Activated CD8-positive, alpha-beta memory T cell treated with anti-CD3 and anti-CD28 coated beads for 48 hours (primary cell): ENCODE measurements at places on chromosomes 11 and 22.

DNA sequence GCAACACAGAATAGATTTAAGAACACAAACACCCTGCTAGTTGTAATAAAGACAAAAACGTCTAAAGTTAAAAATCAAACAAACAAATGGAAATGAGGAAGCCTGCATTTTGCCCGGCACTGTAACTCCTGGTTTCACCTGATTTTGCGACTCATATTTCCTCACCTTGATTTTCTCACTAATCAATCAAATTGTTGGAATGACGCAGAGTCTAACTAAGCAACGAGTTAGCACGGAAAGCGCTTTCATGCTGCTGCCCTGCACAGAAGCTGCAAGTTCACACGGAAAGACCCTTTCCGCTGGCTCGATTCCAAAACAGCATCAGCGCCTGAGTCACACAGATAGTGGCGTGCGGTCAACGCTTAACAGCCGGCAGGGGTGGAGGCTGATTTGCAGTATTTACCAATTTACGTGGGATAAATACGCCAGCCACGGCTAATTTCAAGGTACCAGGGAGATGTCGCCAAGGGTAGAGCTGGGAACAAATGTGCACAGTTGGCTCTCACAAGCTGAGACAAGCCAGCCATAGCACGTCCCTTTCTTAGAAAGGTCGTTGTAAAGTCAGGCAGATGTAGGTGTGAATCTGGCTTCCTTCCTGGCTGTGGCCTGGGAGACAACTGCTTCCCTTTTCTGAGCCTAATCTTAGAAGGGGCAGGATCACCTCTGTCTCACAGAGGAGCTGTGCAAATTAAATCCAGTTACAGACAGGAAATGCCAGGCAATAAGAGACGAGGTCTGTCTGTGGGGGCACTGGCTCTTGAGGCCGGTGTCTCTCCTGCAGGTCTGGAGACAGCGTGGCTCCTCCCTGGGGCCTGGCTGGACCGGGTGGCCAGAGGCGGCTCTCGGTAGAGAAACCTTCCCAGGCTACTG lies 76.9 kb upstream of the TTLL12 start:
- DNase-seq: peak; percentile 72

GRCh38 chr22:50112151-50113118 lies 22.6 kb downstream of the MOV10L1 start:
- no peak for DNase-seq

DNA sequence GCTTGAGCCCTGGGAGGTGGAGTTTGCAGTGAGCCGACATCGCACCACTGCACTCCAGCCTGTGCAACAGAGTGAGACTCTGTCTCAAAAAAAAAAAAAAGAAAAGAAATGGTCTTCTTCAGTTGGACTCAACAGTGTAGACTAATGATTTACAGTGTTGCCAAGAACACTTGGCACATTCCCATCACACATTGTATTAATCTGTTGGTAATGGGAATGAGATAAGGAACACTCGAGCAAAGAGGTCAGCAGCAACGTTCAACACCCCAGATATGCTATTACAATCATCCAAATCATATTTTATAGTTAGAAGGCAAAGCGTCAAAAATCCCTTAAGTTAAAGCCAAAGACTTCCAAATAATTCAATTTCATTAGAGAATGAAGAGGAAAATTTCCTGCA lies 14.5 kb downstream of the CDON start:
- no peak for DNase-seq

DNA sequence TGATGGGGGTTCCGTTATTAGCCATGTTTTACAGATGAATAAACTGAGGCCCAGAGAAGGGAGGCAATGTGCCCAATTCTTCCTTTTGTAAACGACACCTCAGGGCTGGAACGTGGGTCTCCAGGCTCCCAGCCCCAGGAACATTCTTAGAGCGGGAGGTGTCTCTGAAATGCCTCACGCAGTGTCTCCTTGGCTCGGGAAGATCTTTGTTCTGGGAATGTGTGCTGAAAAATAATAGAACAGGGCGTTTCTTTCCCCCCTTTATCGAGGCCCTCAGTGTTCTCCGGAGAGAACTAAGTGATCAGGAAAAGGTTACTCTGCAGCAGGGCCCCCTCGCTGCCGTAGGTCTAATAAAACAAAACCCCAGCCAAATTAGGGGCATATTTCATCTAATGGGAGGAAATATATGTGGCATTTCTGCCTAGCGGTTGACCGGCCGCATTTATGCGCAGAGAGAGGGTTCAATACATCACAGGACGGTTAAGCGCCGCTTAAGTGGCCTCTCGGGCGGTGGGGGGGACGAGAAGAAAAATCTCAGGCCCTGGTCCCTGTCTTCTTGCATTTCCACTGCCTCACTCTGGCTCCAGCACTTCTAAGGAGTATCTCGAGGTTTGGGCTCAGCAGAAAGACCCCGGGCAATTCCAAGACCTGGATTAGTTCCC lies 564.3 kb downstream of the MN1 start:
- no peak for DNase-seq

DNA sequence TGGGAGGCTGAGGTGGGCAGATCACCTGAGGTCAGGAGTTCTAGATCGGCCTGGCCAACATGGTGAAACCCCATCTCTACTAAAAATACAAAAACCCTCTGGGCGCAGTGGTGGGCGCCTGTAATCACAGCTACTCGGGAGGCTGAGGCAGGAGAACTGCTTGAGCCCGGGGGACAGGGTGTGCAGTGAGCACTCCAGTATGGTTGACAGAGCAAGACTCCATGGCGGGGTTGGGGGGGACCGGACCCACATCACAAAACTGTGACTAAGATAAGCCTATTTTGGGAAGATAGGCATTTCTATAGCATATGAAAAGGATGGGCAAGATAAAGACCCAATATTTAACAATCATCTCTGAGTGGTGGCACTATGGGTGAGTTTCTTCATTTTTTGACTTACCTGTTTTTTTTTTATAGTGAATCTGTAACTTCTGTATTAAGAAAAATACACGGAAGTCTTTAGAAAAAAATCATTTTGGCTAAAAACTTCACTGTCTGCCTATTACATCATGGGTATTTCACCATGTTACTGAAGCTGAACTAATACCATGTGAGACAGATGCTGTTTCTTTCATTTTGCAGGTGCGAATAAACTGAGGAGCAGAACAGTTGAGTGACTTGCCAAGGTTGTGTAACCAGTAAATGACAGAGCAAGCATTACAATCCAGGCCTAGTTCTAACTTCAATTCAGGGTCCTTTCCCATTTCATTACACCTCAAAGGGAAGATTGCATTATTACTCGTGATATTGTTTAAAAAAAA lies 2.5 kb downstream of the CELF1 start:
- no peak for DNase-seq

- DNase-seq: no peak
These were observed 504.3 kb downstream of the FAM181B start for GRCh38 chr11:82229341-82229740.

- DNase-seq: no peak
These were observed 2.5 kb downstream of the OR56B4 start for GRCh38 chr11:6110011-6110410.

DNA sequence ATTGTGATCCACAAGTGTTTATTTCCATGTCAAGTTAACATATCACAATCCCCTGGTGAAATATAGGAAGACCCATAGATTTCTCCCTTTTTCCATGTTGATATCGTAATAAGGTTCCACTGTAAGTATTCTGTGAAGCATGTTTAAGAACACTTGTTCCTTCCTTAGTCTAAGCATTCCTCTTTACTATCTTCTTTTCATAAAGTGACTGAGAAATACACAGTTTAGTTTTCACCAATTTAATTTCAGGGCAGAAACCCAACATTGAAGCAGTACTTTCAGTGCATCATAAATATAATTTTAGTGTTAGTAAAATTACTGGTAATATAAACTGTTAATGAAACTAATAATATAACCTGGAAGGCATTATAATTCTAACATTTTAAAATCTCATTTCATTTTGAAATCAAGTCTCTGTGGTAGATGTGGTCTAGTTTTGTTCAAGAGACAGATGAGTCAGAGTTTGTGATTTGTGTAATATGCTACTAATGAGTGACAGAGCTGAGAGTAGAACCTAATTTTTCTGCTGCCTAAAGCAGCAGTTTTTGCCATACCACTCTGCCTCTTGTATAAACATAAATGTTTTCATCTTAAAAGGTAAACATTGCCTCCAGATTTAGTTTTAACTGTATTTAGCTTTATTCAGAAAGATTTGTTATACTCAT lies 79.4 kb downstream of the ATM start:
- DNase-seq: no peak
